ENCODE measurements at places on chromosomes 13 and 19.

- DNase-seq, result no peak
Observed at GRCh38 chr13:79943346-79944023, 397.4 kb downstream of the SPRY2 start.

GRCh38 chr13:100854006-100854405 is 179.4 kb upstream of the TMTC4 start:
- DNase-seq, result no peak

DNA sequence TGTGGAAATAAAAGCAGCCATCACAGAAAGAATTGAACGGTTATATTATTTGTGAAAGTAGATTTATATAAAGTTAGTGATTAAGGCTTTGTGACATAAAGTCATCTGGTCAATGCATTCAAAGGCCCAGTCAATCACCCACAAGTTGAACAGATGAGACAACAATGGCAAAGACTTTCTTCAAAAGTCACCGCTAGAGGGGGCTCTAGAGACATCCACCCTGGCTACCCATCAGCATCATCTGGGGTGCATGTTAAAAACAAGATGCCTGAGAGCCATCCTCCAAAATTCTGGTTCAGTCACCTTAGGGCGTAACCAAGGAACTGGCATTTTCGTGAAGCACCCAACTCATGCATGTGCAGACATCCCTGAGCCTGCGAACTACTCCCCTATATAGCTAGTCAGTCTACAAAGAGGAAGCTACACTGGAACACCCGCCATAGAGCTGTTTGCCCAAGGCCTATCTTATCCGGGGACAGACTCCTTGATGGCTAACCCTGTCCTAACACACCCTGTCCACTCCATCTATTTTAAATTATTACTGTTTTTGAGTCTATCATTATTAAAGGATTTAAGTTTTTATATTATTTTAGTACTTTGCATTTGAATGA is 970.5 kb downstream of the UQCRFS1 start:
- DNase-seq, result peak; percentile 3

DNA sequence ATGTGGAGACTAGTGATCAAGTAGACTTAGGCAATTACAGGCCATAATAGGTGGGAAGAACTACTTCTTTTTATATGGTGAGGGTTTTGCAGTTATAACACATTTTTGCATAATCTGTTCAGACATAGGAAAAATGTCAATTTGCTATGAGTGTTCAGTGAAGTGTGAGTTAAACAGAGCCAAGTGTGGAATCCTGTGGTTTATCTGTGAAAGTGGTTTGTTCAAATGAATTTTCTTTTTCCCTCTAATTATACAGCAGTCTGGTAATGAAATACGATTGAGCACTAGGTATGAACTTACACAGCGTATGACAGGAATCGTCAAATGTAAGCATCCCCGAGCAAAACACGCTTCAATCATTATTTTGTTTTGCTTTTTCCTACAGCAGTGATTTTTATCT is 178.3 kb downstream of the STK24 start:
- DNase-seq, result no peak

GRCh38 chr19:35811317-35812219 is 1.1 kb downstream of the PRODH2 start:
- no peak for DNase-seq

DNA sequence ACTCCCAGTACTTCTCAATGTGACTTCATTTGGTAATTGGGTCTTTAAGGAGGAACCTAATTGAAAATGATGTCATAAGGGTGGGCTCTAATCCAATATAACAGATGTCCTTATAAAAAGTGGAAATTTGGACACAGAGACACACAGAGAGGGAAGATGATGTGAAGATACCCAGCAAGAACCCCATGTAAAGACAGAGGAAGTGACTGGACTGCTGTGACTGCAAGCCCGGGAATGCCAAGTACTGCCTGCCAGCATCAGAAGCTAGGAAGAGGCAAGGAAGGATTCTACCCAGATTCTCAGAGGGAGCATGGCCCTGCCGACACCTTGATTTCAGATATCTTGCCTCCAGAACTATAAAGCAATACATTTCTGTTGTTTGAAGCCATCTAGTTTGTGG is 239.3 kb downstream of the KCTD12 start:
- DNase-seq, result no peak

- DNase-seq, result peak; percentile 45
Observed at GRCh38 chr13:73934215-73934641, 200.0 kb downstream of the KLF12 start.

DNA sequence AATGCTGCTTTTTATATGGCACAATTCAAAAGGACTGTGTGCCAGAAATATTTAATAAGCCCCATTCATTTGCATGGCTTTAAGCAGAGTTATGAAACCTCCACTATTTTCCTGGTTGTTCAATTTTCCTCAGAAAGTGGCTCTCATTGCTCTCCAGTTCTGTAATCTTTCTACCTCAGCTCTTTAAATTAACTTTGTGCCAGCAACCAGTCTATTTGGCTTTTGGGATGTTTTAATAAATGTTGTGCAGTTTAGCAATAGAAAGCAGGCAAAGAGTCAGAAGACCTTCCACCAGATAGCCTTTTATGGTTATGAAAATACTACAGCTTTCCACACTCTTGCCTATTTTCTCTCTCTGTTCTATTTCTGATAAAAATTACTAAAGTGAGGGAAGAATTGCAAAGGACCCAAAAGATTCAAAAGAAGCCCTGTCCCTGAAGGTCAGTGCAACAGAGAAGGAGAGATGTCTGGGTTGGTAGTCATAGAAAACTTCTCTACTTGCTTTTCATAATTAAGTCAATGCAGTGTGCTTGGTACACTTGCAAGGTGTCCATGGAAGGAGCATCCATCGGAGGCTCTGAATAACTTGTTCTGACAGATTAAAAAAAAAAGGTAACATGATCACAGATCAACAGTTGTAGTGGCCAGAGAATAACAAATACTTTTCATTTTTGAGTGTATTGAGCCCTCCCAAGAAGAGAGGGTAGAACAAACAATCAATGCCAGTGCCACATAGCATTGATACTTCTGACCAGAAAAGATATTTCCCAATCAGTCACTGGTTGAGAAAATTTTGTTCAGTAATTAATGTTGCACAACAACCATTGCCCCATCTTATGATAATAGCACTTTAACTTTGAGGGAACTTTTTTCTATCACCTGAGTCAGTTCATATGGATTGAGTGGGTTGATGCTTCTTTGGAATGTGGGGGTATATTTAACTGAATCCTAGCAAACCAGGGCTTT is 48.4 kb upstream of the SPRY2 start:
- DNase-seq, result no peak

- DNase-seq, result no peak
Observed at GRCh38 chr19:18157465-18158063, 4.6 kb downstream of the PIK3R2 start.

- no peak for DNase-seq
Observed at GRCh38 chr19:15062036-15062435, 12.8 kb downstream of the CASP14 start.

- DNase-seq, result no peak
Observed at GRCh38 chr13:97629601-97630272, 195.8 kb downstream of the RAP2A start.

GRCh38 chr13:58547419-58547818 is 915.9 kb downstream of the PCDH17 start:
- DNase-seq, result no peak

DNA sequence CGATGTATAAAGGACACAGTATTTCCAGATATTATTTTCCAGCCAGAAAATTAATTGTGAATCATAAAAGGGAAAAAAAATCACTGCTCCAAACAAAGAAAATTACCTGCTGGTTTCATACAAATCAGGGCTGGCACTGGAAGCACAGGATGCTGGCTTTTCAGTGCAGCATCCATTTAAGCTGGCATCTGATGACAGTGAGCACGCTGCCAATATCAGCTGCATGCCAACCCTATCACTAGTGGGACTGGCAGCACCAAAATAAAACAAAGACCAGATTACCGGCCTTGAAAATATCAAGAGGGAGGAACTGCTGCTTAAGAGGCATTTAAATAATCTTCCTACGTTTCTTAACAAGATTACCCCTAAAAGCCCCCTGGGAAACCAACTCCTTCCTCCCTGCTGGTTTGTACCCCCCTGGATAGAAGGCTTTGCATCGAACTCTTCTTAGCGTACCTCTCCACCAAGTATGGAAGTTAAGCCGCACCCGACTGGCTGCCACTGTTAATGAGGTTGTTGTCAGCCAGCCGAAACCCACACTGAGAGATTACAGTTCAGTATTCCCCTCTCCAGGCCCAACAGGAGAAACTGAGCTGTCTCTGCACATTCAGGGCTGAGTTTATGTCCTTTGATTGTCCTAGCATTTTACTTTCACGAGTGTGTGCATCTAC is 257.8 kb downstream of the EFNB2 start:
- DNase-seq, result no peak

DNA sequence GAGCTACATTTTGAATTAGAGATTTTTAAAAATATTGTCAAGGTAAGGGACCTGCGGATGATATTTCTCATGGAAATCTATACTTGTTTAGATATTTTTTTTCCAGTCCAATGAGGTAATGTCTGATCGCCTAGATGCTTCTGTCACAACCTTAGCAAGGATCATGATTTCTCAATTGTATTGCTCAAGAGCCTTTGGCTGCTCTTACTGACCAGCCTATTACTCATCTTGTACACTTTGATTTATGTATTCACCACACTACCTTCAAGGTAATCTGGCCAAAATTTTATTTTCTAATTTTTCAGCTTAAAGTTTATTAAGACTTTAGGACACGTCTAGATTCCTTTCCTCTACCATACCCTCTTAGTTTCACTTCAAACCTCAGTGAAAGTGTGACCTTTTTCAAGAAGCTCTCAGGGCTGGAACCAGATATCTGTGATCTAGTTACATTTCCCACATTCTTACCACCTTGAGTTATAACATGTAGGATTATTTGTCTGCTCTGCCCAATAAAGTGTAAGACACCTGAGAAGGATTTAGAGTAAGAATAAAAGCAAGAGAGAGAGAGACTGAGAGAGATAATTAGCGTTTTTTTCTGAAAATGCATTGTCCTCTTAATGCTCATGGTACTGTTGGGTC is 197.1 kb downstream of the ITGBL1 start:
- peak; percentile 97 for DNase-seq

- DNase-seq, result no peak
Observed at GRCh38 chr19:38211151-38211591, 12.9 kb downstream of the DPF1 start.

GRCh38 chr19:7848779-7849457 is 18.9 kb downstream of the EVI5L start:
- DNase-seq, result no peak

DNA sequence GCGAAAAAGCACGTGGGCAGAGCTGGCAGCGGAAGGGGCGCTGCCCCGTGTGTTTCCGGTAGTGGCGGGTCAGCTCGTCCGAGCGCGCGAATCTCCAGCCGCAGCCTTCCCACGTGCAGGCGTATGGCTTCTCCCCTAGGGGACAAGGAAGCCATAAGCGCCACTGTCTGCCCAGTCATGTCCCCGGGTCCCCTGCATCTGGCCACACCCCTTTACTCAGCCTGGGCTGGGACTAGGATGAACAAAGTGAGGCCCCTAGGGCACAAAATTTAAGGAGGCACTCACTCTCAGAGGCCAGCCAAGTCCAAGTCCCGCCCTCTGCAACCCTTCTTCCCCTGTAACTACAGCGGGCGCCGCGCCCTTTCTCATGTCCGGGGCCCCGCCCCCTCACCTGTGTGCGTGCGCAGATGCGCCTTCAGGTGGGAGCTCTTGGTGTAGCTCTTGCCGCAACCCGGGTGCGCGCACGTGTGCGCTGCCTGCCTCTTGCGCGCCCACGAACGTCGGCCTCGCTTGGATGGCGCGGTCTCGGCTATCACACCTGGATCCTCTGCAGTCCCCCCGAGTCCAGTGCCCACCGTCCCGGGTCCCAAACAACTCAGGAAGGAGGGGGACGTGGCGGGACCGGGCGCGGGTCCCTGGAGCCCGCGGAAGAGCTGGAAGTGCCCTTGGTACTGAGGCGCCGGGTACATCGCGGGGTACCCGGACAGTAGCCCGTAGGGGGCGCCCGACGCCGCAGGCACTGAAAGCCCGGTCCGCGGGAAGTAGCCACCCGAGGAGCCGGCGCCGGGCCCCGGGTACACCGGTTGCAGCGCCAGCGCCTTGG is 1.9 kb downstream of the KLF1 start:
- DNase-seq, result peak; percentile 47

DNA sequence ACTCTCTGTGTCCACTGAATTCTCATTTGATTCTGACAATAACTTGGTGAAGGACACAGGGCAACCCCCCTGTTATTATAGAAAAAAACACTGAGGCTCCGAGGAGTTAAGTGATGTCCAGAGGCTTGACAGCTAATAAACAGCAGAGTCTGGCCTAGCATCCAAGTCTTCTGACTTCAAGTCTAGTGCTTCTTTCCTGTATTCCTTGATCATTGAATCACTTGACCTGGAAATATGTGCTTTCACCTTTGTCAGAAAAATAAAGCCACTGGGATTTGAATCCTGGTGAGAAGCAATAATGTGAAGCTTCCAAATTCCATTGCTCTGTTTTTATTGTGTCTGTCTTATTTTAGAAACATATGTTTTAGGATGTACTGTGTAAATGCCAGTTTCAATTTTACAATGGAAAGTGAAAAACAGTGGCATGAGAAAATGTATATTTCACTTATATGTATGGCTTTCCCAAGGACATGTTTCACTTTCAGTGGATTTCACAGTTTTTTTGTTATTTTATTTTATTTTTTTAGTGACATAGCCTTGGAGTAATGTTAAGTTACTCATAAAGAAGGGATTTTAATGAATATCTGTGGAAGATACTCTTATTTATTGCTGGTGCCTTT is 190.2 kb downstream of the GPC6 start:
- peak; percentile 10 for DNase-seq

GRCh38 chr13:73266640-73267180 is 207.9 kb downstream of the KLF5 start:
- DNase-seq, result no peak

DNA sequence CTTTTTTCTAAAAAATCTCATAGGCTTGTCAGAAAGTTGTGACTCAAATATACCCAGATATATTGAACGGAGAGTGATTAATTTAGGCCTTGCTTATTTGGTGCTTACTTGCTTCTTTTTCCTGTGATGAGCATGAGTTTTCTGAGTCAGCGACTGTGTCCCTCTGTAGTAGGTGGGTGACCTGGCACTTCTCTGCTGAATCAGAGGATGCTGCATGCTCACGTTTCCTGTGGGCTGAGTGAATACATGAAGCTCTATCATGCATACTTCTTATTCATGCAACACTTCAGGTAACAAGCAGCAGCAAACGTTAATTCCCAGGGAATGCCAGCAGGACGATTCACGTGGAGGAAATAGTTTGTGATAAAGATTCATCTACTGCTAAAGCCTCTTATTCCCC is 245.0 kb downstream of the KLF5 start:
- peak; percentile 53 for DNase-seq
